ENCODE measurements at places on chromosomes 4 and X. TPM values are rescaled to one million over a fixed set of nuclear protein-coding genes. Genes with fewer than 3 reads are reported as not detected.
A peak's percentile ranks its signal among the peaks of the same experiment; 100 is the strongest.

DNA sequence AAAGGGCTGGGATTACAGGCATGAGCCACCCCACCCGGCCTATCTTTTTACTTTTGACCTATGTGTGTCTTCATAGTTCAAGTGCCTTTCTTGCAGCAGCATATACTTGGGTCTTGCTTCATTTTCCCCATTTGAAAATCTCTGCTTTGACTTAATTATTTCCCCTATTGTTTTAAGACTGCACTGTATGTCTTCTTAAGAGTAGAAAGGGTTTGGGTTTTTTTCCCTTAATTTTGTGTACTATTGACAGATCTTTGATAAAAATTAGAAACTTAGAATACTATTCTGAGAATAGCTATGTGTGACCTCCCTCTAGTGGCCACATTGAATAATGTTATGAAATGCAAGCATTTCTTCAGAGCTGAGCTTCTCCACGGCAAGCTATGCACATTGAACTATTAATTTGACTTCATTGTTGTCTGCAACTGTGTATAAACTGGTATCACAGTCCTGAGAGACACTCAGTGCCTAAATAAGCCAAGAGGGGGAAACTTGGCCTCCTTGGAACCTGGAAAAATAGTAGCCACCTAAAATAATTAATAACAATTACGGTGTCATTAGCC, 8.7 kb upstream of the SLC25A4 start:
- H3K4me3 ChIP-seq, result no peak overlapping the region
- H3K27ac ChIP-seq, result no peak overlapping the region
- peak; percentile 33 for DNase-seq
- no peaks in the 10 kb centered on the region for H3K4me1 ChIP-seq

DNA sequence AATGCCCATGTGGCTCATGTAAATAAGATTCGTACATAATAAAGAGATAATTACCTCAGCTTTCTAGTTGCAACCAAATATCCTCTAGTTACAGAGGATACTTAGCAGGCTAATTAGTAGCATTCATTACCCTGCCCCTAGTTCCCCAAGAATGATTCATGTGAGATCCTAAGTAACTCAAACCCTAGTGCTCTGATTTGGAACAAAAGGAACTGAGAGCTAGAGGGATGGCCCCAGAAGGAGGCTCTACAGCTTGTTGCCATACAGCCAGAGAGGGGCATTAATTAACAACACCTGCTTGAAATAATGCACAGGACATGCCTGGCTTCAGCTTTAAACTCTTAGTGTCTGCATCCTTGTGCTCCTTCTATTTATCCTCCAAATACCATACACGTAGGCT, 32.6 kb upstream of the CBR4 start:
- no peak overlapping the region for H3K27ac ChIP-seq
- H3K4me1 ChIP-seq, result no peaks in the 10 kb centered on the region
- no peaks in the 10 kb centered on the region for H3K36me3 ChIP-seq
- no peak overlapping the region for H3K4me3 ChIP-seq

DNA sequence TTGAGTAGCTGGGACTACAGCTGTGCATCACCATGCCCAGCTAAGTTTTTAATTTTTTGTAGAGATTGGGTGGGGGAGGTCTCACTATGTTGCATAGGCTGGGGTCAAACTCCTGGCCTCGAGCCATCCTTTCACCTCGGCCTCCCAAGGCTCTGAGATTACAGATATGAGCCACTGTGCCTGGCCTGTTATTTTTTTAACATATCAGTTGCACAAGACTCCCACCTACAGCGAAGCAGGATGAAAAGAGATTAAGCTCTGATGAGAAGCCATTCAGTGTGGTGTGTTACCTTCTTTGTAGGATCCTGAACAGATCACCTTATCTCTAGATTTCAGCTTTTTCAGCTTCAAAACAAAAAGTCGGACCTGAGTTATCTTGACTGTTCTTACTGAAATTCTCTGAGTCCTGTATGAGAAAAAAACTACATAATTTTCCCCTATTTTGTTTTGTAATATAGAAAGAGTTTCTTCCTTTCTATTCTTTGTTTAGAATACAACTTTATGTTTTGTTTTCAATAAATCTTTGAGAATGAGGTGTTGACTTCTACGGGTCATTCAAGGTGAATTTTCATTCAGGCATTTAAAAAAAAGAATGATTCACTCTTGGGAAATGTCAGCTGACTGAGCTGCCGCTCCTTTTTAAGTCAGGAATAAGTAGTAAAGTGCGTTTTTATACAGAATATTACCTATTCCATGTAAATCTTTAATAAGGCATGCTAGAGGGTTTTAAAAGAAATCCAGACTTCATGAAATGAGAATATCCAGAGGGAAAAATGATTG, 134.6 kb downstream of the ARSF start:
- H3K4me3 ChIP-seq, result peak overlapping the region; percentile 27
- no peaks in the 10 kb centered on the region for H3K27me3 ChIP-seq
- H3K36me3 ChIP-seq, result no peaks in the 10 kb centered on the region
- peak overlapping the region; percentile 30 for H3K27ac ChIP-seq
- peaks cover 2% of the 10 kb centered on the region for H3K4me1 ChIP-seq
- DNase-seq, result peak; percentile 69

Gene TSPAN7
- not detected for total RNA-seq

Gene TECRL
- total RNA-seq, result not detected

Gene CCNA2
- 1.3 TPM for total RNA-seq

Gene RAB40AL
- 0.33 TPM for total RNA-seq

DNA sequence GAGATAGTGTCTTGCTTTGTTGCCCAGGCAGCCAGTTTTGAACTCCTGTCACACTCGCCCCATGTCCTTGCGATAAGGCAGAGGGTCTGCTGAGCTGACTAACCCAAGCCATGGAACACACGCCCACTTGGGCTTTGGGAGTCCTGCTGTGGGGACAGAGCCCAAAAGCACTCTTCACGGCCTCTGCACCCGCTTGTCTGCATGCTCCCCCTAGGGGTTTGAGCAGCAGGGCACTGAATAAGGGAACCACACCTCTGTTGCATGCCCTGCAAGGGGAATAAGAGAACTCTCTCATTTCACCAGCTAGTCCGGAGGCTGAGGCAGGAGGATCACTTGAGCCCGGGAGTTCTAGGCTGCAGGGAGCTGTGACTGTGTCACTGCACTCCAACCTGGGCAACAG, 166.0 kb downstream of the STAG2 start:
- no peaks in the 10 kb centered on the region for H3K4me1 ChIP-seq
- no peaks in the 10 kb centered on the region for H3K27me3 ChIP-seq
- no peak overlapping the region for H3K27ac ChIP-seq
- H3K4me3 ChIP-seq, result no peak overlapping the region
- no peak for DNase-seq
- H3K36me3 ChIP-seq, result no peaks in the 10 kb centered on the region

DNA sequence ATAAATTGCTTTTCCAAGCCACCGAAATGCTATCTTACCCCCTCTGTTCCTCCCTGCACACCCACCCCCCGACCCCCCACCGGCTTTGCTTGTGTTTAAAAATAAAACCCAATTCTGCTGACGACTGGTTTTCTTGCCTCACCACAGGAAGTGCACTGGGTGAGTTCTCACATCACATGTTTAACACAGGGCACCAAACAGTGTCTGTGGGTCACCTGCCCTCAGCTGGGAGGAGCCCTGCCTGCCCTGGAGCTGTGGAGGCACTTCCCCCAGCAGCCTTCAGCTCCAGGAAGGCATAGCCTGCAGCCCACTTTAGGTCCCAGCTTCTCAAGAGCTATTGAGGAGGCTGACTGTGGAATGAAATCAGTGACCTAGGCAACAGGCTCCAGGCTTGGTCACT, 8.8 kb downstream of the TMEM255A start:
- H3K4me1 ChIP-seq, result no peaks in the 10 kb centered on the region
- no peaks in the 10 kb centered on the region for H3K27me3 ChIP-seq
- DNase-seq, result no peak
- no peaks in the 10 kb centered on the region for H3K36me3 ChIP-seq
- no peak overlapping the region for H3K4me3 ChIP-seq
- no peak overlapping the region for H3K27ac ChIP-seq

Gene NDP
- 5.3 TPM for total RNA-seq

DNA sequence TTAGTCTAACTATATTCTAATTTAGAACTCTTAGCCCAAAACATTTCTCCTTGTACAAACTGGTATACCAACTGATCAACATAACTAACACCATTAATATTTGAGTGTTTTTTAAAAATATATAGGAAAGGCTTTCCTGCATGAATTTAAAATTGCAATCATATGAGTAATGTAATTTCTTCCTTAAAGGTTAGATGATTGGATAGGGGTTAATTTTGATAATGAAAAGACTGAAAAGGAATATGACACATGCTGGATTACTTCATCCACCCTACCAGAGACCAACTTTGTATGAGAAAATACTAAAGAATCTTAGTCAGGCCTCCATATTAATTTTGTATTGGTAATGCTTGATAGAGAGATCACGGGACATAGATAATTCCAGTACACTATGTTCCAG, 25.1 kb upstream of the PLS3 start:
- no peaks in the 10 kb centered on the region for H3K4me1 ChIP-seq
- H3K36me3 ChIP-seq, result no peaks in the 10 kb centered on the region
- no peaks in the 10 kb centered on the region for H3K27me3 ChIP-seq

All from fibroblast of lung (primary cell).